Activated CD4-positive, alpha-beta memory T cell treated with anti-CD3 and anti-CD28 coated beads, Interleukin-2, amount 10 ng/mL, durations not matched to agents 7 days and 5 days (primary cell): ENCODE measurements at places on chromosomes 2 and 18. TPM values are rescaled to one million over a fixed set of nuclear protein-coding genes. Genes with fewer than 3 reads are reported as not detected.

- DNase-seq = peak; percentile 57
Measured at GRCh38 chr18:57434536-57435494, at the start of gene ONECUT2. Gene ONECUT2, plus strand, starts transcription at chr18:57435374. Its CDS starts 343 bp downstream, at chr18:57435717.

Gene TMEM182
- total RNA-seq = 2.2 TPM

GRCh38 chr18:13359210-13359609, 140.7 kb downstream of the LDLRAD4 start:
- DNase-seq = no peak

Gene NT5C1B
- not detected for total RNA-seq

DNA sequence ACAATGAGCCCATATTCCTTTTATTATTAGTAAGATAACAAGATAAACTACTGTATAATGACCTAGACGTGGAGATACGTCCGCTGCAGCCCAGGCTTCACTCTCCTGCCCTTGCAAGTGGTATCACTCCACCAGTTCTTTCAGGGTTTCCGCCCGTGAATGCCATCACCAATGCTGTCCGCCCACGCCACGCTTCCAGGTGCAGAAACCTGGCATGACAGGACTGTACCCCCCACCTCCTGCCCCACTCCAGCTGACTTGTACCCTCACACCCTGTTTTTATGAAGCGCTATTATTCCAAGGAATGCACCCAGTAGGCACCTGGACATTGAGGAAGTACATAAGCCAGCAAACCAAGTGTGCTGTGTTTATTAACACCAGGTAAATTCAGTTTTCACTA, 79.8 kb downstream of the MYT1L start:
- DNase-seq = no peak

- DNase-seq = no peak
Measured at GRCh38 chr18:44731530-44732237, 51.0 kb downstream of the SETBP1 start.
